ENCODE measurements at places on chromosomes 4 and X. TPM values are rescaled to one million over a fixed set of nuclear protein-coding genes. Genes with fewer than 3 reads are reported as not detected.

BEX1 gene
- 0.64 TPM for total RNA-seq

ANKRD50 gene
- total RNA-seq = 0.17 TPM

DNA sequence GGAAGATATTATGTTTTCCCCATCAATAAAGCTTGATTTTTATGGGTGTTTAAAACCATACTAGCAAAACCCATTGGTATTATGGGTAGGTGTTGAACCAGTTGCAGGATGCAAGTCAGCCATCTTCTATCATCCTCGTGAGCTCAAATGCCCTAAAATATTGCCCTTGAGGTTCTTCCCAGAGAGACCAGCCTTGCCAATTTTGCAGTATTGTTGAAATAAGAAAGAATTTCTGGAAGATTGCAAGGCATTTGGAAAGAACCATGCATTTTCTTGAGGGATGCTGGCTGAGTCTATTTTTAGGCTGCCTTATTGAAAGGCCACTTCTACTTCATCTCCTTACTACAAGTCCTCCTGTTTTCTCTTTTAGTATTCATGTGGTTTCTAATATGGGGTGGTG, 60.9 kb upstream of the SOD3 start:
- H3K4me3 ChIP-seq = no peak overlapping the region
- no peaks in the 10 kb centered on the region for H3K4me1 ChIP-seq
- H3K36me3 ChIP-seq = no peaks in the 10 kb centered on the region
- no peak for DNase-seq
- H3K27me3 ChIP-seq = no peaks in the 10 kb centered on the region
- H3K27ac ChIP-seq = no peak overlapping the region

DNA sequence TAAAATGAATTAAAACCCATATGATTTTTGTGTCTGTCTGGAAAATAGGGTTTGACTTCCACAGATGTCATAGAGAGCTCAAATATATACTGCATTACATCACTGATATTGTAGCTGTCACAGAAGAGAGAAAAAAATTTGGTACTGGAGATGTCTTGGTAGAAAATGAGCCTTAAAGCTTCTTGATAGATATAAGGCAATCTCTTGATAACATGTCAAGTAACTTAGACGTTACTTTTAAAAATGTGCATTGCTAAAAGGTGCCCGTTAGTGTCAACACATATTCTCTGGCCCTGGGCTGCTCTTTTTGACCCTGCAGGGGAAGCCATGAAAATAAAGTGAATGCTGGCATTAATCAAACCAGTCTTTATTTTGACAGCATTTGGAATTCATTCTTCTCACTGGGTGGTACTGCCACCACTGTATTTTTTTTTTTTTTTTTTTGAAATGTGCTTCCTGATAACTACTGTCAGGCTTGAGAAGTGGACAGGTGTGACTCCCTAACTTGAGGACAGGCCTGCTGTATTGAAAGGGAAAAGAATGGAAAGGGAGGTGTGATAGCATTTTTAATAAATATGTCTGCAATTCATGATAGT, 53.0 kb upstream of the RAPGEF2 start:
- no peaks in the 10 kb centered on the region for H3K36me3 ChIP-seq
- no peak overlapping the region for H3K27ac ChIP-seq

DNA sequence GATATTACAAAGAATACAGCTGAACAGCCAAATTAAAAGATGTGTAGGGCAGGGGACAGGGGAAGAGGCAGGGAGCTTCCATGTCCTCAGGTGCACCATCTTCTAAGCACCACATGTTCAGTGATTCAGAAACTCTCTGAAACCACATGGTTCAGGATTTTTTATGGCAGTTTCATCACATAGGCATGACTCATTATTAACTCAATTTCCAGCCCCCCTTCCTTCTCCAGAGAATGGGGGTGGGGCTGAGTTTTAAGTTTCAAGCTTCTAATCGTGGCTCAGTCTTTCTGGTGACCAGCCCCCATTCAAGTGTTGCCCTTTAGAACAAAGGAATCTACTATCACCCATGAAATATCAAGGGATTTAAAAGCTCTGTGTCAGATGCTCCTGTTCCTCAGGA, 317.8 kb upstream of the GALNT7 start:
- no peaks in the 10 kb centered on the region for H3K36me3 ChIP-seq
- no peak overlapping the region for H3K27ac ChIP-seq
- H3K4me3 ChIP-seq = no peak overlapping the region
- H3K27me3 ChIP-seq = no peaks in the 10 kb centered on the region
- DNase-seq = no peak
